ENCODE measurements at places on chromosomes 3 and 15.

DNA sequence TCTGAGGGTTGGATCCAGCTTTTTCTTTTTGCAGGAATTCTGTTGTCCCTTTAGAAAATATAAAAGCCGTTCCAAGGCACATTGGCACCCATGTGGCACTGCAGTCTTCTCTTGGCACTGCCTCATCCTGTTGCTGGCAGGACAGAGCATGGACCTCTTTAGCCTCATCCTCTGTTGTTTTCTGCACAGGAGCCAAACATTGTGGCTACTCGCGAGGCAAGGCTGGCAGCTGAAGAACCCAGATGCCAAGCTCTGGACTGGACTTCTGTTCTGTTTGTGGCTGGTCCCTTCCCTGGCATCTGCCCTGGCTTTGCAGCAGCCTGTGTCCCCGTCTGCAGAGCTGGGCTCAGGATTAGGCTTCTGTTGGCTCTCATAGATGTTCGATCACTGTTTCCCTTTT, 224.7 kb upstream of the TBC1D5 start:
- no peak for DNase-seq

GRCh38 chr3:42119561-42120355, 28.6 kb downstream of the TRAK1 start:
- DNase-seq, result no peak

GRCh38 chr15:101322854-101323477, 27.9 kb upstream of the SNRPA1 start:
- DNase-seq, result no peak

DNA sequence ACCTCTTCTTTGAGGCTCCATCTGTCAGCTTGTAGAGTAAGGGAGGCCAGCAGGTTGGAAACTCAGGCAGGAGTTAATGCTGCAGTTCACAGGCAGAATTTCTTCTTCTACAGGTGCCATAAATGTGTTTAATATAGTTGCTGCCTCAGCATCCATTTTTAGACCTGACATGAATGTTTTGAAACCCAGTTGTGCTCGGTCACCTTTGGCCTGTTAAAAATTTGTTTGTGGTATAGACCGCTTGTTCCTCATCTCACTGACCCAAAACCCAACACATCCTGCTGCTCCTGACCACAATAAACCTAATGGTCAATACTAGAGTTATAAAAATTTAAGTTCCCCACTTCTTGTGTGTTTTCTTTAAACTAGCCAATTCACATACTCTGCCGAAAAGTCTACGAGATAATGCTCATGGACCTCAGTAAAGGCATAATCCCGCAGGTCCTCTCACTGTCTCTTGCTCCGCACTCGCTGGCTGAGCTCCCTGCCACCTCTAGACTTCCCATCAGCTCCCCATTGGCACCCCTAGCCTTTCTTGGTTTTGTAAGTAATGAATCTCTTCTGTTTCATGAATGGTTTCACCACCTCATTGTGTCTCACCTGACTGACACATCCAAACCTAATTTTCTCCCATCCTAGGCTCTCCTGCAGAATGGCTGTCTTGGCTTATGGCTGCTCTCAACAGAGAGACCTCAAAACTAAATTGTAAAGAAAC, 138.5 kb upstream of the STRIT1 start:
- DNase-seq, result no peak

DNA sequence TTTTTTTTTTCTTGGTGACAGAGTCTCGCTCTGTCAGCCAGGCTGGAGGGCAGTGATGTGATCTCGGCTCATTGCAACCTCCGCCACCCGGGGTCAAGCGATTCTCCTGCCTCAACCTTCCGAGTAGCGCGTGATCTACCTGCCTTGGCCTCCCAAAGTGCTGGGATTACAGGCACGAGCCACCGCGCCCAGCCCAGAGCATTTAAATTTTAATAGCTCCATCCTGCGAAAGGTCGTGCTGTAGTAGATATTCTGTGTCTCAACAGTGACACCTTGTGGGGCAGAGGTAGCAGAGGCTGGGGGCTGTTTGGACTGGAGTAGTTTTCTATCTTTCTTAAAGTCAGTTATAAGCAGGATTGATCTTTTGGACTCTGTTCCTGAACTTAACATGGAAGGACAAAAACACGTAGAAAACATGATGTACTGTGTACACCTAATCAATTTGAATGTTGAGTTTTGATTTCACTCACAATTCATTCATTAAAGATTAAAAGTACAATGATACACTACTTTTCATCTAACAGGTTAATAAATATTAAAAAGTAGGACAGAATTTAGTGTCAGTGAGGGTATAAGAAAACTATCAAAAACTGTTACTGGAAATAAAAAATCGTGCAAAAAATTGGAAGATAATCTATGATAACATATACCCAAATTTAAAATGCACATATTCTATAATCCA, 11.0 kb upstream of the PDCD6IP start:
- peak; percentile 17 for DNase-seq

DNA sequence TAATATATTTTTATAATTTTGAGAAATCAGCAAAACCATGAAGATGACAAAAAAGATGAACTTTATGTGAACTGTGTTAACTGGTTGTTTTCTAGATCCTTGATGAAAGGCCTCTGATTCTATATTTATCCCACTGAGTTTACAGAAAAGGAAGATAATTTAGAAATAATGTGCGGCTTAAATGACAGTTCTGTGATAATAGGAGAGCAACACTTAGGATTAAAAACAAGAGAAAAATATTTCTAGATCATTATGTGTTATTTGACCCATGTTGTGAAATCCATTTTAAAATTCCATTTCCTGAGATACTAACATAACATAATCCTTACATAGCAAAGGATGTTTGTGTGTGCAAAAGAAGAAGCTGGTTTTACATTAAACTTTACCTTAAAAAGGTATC, 598.0 kb downstream of the DIPK2A start:
- DNase-seq, result no peak

Measured in effector memory CD4-positive, alpha-beta T cell (primary cell).